ENCODE measurements at places on chromosomes 4 and X.
A peak's percentile ranks its signal among the peaks of the same experiment; 100 is the strongest.

- DNase-seq, result no peak
Measured at GRCh38 chr4:158850371-158850770, 81.5 kb downstream of the FNIP2 start.

DNA sequence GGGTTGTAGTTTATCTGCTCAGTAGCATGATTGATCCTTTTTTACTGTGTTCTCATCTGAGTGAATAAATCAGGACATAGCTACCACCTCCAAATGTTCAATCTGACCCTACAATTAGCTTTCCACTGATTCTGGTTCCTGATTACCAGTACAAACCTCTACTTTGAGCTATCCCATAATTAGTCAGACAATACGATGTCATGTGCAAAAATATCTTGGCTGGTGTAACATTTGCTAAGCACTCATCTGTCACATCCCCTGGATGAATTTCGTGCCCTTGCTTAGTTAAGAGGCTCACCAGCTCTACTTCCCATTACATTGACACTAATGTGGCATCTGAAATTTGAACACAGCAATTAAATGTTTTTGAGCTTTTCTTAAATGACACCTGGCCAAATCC, 1101.0 kb upstream of the PCDH7 start:
- DNase-seq, result no peak

DNA sequence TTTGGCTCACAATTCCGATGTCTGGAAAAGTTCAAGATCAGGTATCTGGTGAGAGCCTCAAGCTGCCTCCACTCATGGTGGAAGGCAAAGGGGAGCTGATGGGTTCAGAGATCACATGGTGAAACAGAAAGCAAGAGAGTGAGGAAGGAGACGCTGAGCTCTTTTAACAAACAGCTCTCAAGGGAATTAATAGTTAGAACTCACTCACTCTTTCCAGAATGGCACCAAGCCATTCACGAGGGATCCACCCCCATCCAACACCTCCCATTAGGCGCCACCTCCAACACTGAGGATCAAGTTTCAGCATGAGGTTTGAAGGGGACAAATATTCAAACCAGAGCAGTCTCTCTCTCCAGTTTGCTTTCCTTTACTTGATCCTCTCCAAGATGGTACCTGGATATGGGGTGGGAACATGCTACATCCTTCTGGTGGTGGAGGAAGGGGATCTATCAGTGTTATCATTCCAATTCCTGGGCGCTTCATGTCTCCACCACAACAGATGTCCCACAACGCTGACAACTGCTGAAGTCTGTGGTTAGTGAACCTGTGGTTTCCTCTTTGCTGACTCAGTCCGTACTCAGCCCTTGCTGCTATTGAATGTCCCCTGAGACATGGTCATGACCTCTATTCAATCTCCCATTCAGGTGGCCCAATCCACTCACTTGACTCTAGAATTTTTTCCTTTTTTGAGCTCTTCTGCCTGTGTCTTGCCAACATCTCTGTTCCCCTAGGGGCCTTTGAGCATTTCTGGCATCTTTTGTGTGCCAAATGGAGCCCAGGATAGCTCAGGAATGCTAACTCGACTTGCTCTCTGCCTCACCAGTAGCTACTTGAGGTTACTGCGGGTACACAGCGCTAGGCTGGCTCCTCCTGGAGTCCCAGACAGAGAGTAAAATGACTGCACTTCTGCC, 395.2 kb downstream of the MID1IP1 start:
- no peak for DNase-seq

DNA sequence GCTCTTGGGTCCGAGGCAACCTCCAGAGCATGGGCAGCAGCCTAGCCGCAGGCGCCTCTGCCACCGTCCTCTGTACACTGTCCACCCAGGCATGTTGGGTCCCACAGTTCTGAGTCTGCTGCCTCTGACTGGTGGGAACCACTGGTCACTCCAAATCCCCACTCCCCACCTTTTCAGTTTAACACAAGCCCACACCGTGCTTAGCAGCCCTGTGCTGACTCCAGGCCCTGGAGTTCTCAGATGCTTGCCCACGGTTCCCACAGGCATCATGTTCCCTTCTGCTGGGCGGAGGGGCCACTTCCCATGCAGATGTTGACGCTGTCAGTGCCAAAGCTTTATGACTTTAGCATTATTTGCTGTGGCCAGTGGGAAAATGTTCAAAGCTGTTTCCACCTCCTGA, 104.5 kb downstream of the SCD5 start:
- DNase-seq, result no peak

GRCh38 chr4:102438396-102439235, 62.5 kb upstream of the NFKB1 start:
- no peak for DNase-seq

GRCh38 chr4:80308466-80308822, 27.1 kb upstream of the CFAP299 start:
- no peak for DNase-seq

GRCh38 chr4:105956569-105956968, 61.3 kb downstream of the NPNT start:
- DNase-seq, result peak; percentile 7

DNA sequence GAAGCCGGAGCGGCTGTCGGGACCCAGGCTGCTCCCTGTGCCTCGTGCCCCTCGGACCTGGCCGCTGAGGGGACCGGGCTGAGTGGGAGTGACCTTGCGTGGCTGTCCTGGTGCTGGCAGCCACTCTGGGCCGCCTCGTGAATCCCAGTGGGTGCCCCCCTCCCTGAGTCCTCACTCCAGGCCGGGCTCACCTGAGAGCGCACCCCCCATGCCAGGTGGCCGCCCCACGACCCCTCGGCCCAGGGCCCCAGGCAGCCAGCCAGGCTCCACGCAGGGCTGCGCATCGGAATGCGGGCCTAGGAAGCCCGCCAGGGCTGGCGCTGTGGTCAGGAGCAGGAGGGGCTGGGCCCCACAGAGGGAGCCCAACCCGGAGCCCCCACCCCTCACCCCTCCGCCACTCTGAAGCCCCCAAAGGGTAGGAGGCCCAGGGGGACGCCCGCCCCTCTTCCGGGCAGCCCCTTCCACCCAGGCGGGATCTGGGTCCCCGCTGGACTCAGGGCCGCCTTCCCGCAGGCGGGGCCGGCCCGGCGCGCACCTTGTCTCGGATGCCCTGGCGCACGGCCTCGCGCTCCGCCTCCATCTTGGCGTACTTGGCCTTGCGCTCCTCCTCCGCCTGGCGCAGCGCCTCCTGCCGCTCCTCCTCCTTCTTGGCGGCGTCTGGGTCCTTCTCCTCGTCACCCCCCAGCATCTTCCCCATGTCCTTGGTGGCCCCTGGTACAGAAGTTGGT, 33.9 kb downstream of the CPLX1 start:
- no peak for DNase-seq

- no peak for DNase-seq
Measured at GRCh38 chr4:68797618-68798017, 18.2 kb upstream of the UGT2B10 start.

DNA sequence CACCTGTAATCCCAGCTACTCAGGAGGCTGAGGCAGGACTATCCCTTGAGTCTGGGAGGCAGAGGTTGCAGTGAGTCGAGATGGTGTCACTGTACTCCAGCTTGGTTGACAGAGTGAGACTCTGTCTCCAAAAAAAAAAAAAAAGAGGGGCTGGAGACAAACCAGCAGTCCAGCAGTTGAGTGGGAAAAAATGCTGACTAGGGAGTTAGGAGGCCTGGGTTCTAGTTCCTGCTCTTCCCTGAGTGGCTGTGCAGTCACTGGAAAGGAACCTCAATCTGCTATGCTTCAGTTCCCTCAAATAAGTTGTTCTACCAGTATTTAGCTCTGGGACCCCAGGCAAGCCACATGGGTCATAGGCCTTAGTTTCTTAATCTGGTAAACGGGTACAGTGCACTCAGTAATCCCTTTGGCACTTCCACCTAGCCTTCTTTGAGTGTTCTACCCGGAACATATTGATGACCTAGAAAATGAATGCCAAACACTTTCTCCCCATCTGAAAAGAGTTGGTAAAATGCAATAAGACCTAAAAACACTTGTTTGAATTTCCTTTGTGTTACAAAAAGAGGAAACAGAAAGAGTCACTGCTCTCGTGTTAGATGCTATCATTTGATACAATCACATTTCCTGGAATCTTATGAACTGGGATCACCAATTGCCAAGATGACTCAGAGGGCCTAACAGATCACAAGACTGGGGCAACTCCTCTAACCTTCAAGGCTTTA, 99.3 kb upstream of the EGFL6 start:
- DNase-seq, result no peak

DNA sequence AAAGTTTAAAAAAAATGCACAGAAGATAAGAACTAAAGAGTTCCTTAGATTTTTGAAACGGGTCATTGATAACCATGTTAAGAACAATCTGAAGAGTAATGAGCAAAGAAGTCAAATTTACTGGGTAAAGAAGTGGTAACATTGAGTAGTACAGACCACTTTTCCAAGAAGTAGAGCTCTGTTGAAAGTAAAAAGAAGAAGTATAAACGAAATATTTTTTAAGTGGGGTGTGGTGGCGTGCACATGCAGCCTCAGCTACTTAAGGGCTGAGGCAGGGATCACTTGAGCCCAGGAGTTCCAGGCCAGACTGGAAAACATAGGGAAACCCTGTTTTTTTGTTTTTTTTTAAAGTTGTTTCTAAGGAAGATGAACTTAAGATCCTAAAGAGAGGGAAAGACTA, 68.5 kb downstream of the UBA6 start:
- DNase-seq, result no peak

DNA sequence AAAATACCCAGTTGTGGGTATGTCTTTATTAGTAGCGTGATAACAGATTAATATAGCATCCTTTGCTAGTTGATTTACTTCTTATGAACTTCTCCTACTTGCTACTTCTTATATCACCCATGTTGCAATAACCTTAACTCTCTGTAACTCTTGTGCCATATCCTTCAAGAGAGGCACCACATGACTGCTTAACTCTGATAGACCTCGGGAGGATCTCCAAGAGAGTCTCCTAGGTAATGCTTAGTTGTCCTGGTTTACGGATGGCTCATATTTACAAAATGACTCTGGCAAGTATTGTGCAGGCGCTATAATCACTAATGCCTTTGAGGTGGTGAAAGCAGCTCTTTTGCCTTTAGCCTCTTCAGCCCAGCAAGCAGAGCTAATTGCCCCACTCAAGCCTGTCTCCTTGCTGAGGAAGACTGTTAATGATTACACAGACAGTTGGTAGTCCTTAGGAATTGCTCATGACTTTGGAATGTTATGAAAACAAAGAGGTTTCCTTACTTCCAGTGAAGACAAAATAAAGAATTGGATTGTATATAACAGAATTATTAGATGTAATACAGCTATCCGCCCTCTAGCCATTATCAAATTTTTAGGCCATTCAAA, 1305.8 kb downstream of the PCDH7 start:
- no peak for DNase-seq

- DNase-seq, result no peak
Measured at GRCh38 chr4:139633195-139633594, 32.4 kb upstream of the MGST2 start.

DNA sequence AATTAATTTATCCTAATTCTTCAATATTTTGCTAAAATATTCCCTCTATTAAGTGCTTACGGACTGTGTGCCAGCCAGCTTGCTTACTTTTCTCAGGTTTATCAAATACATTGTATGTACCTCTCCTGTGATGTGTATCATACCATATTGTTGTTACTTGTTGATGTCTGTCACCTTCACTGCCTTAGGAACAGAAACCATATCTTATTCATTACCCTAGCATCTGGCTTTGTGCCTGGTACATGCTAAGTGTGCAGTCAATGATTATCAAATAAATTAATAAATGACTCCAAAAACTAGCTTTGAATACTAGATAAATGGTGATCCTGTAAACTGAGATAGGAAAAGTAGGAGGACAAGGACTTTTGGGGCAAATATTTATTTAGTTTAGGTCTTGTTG, 6.9 kb downstream of the CLCN3 start:
- DNase-seq, result no peak

GRCh38 chr4:3291969-3292570, 751 bp upstream of the RGS12 start:
- DNase-seq, result peak; percentile 75

- peak; percentile 51 for DNase-seq
Measured at GRCh38 chr4:56468097-56468422, 643 bp downstream of the SRP72 start.

DNA sequence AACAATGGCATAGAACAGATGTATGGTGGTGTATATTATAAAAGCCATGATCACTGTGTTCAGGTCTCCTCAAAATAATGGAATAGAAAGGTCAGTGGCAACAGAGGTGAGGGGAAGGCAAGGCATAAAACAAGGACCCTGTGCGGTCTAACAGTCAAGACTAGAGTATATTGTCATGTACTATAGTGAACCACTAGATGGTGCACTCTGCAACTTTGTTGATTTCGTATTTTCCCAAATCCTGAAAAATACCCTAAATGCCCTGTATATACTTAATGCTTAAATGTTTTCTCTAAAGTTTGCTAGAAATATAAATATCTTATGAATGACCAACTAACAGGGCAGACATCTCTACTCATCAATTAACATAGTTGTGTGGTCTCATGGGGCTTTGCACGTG, 453.0 kb downstream of the PCDH11X start:
- DNase-seq, result peak; percentile 30

DNA sequence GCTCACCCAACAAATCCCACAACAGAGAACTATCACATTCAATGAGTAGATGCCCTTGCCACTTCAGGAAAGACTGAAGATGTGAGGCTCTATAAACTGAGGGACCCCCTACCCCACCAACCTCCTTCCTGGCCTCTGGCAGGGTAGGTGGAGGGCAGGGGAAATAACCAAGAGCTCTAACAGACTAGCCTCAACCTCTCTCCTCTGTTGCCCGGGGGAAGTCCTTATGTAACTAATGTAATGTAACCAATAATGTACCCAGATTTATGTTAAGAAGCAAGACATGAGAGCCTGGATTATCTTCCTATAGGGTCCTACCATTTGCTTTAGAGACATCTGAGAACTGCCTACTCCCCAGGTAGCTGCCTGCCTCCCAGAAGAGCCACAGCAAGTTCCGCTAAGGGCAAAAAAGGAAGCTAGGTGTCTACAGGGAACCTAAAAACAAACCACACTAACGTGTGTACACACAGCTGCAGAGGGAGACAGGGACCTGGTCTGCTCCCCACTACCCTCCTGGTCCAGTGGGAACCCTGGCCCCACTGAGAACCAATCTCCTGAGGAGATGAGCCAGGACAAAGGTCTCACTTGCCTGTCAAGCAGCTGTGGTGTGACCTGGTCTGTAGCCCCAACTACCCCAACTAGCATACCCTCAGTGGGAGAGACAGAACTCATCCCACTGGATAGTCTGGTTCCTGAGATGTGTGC, 17.7 kb downstream of the OTUD5 start:
- DNase-seq, result no peak

GRCh38 chr4:44845309-44845708, 119.0 kb upstream of the GNPDA2 start:
- DNase-seq, result no peak

DNA sequence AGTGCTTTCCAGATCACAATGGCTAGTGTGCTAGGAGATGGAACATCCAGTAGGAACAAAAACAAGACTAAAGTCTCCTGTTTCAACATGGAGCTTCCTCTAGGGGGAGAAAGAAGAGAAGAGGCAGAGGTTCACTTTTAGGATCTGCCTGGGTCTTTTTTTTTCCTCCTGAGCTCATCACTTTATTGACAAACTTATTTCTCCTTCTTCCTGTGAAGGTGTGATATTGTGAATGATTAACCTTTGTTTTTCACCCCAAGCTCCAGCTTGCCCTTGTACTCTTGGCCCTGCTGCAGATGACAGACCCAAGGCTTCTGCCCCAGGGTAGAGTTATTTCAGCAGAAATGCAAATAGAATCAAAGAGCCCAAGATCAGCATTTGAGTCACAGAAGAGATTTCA, 13.5 kb downstream of the PAGE4 start:
- no peak for DNase-seq

Measured in neural progenitor cell (in vitro differentiated cells).